ENCODE measurements at places on chromosomes 2 and 18.

GRCh38 chr18:3912705-3913104 lies 462.7 kb downstream of the TGIF1 start:
- DNase-seq = no peak

GRCh38 chr2:146040051-146040450 lies 1520.1 kb upstream of the ZEB2 start:
- DNase-seq = no peak

DNA sequence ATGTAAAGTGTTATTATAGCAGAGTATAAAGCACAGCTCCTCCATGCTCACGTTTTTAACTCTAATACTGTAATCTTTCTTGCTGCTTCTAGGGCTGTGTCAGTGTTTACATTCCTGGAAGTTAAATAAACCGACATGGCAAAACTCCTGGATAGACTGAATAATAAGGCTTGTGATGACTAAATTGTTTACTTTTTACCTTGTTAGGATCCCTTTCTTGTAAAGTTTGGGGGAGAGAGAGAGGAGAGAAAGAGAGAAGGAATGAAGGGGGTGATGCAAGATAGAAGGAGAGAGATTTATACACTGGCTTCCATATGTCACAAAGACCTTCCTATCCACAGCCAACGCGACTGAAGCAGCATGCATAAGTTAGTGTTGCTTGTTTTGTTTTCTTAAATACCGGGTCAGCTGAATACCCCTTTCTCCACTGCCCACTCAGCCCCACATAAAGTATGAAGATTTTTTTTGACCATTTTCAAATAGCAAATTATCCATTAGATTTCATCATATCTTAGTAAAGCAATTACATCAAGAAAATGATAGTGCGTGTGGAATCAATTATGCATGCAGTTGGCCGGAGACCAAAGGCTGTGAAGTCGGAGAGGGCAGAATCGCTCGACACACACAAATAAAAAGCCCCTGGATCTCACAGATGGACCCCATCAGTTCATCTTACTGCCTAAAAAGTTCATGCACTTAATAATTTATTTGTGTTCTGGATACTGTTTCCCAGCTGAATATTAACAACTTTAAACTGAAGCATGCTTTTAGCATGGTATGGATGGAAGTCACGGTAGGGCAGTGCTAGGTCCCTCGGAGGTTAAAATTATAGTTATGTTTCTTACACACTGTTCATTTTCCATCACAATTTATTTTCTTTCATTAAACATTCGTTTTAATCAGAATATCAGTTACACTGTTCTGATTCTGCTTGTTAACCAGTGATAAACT lies 20.1 kb downstream of the BCL11A start:
- no peak for DNase-seq

DNA sequence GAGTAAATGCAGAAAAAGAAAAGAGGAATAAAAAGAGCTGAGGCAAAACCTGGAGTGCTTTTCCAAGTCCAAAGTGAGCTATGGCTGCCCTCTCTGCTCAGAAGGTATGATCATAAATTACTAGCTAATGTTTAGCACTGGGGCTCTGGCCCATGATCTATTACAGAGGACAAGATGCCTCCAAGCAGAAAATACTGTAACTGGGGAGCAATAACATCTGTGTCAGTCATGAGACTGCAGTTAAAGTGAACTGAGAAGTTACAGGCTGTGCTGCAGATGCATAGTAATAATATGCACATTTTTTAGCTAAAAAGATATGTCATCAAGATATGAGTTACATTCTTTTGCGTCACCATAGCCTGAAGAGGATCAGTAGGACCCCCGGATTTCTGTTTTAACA lies 209.4 kb upstream of the RBBP8 start:
- DNase-seq = no peak

GRCh38 chr2:117519238-117519637 lies 295.3 kb upstream of the DDX18 start:
- no peak for DNase-seq

DNA sequence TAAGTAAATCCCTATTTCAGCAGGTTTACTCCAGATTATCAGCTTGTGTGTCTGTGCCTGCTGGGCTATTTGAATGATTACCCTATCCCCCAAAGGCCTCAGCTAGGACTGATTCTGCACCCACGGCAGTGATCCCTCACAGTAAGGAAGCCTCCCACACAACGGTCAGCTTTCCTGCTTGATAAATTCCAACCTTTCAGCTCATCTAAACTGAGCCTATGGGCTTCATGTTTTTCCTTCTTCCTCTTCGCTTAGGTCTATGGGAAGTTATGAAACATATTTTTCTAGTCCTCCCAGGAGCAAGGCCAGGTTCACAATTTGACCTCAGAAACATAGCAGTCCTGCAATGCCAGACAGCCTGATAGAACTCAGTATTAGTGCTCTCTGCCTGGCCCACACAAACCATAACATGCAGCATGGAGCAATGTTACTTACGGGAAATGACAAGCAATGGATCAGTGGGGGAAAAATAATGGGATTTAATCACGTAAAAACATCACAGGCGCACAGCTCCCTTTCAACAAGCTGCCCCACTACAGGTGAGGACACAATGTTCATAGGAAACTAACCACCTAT lies 170.9 kb downstream of the ZNF521 start:
- no peak for DNase-seq

- no peak for DNase-seq
Measured at GRCh38 chr18:22171258-22172119, 2.1 kb downstream of the GATA6 start.

- no peak for DNase-seq
Measured at GRCh38 chr2:231369580-231370428, 25.7 kb upstream of the B3GNT7 start.

- no peak for DNase-seq
Measured at GRCh38 chr18:62033756-62034155, 140.9 kb upstream of the RNF152 start.

GRCh38 chr2:11346023-11346482 lies 1.6 kb upstream of the ROCK2 start:
- no peak for DNase-seq

- no peak for DNase-seq
Measured at GRCh38 chr2:33457556-33458247, 18.7 kb upstream of the RASGRP3 start.

DNA sequence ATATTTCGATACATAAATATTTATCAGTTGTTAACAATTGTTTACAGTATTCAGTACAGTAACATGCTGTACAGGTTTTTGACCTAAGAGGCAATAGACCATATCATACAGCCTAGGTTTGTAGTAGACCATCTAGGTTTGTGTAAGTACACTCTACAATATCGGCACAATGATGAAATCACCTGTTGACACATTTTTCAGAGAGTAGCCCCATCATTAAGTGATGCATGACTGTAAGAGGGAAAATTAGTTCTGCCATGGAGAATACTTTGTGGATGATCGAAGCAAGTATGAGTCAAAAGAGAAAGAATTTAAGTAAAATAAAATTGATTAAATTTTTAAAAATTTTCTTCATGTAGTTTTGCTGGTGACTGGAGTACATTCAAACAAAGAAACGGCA lies 32.6 kb downstream of the VIT start:
- no peak for DNase-seq

DNA sequence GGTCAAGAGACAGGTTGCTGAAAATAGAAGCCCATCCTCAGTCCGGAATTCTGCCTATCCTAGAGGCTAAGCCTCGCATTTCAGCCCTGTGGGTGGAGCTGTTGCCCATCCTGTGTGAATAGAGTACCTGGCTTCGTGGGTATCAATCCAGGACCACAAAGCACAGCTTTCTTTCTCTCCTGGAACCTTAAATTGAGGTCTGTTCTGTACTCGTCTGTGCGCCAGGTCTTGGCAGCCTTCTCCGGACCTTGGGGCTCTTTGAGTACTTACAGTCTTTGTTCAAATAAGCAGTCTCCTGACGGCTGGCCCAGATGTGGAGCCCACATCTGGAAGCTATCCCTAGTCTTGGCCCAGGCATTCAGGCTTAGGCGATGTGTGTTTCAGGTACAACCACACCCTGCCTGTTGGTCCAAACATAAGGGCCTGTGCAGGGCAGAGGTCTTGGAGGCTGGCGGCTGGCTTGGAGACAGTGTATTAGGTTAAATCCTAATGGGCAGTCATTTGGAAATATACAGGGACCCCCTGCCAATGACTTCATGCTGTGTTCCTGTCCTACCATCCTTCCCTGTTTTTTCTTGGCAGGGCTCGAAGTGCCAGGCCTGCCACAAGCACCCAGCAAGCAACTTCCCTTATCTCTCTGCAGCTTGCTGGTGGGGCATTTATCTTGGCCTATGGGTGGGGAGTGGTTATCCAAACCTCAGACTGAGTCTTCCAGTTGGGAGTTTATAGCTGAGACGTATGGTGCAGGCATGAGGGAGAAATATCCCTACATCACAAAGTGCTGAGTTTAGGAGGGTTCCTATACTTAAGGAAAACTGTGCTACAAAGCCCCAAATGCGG lies 294.1 kb downstream of the BCL2 start:
- DNase-seq = no peak

- DNase-seq = peak; percentile 25
Measured at GRCh38 chr18:32552421-32553030, 81.8 kb upstream of the GAREM1 start.

Data from T-helper 17 cell (primary cell).